ENCODE measurements at places on chromosomes 1 and 21. TPM values are rescaled to one million over a fixed set of nuclear protein-coding genes. Genes with fewer than 3 reads are reported as not detected.
A peak's percentile ranks its signal among the peaks of the same experiment; 100 is the strongest.

GRCh38 chr1:39159224-39160036, 45.1 kb upstream of the MACF1 start:
- H3K36me3 ChIP-seq = no peaks in the 10 kb centered on the region
- peak overlapping the region; percentile 36 for H3K4me3 ChIP-seq
- H3K27me3 ChIP-seq = no peaks in the 10 kb centered on the region
- DNase-seq = no peak
- peak overlapping the region; percentile 87 for H3K27ac ChIP-seq

DNA sequence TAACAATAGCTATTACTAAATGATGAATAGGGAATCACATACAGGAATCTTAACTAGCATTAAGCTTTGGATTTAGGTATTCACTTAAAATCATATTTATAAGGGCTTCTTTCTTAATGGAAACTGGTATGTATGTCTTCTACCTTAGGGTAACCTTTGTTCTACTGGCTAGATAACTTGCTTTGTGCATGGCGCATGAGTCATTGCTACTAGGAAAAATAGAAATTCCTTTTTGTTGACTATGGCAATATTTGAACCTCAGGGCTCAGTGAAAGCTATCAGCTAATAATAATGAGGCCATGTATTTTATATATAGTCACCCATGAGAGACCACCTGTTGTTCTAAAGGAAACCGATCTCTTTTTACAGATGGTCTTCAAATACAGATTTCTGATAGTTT, 72.5 kb downstream of the RPS6KC1 start:
- no peaks in the 10 kb centered on the region for H3K27me3 ChIP-seq
- H3K36me3 ChIP-seq = no peaks in the 10 kb centered on the region
- no peak overlapping the region for H3K4me3 ChIP-seq
- no peak for DNase-seq
- H3K4me1 ChIP-seq = peaks cover 7% of the 10 kb centered on the region
- no peak overlapping the region for H3K27ac ChIP-seq

GRCh38 chr21:39208624-39209333, 25.5 kb upstream of the PSMG1 start:
- DNase-seq = no peak
- H3K4me3 ChIP-seq = no peak overlapping the region
- H3K4me1 ChIP-seq = no peaks in the 10 kb centered on the region
- no peak overlapping the region for H3K27ac ChIP-seq
- no peaks in the 10 kb centered on the region for H3K27me3 ChIP-seq

GRCh38 chr21:46509741-46510502, 51.2 kb downstream of the DIP2A start:
- H3K4me3 ChIP-seq = no peak overlapping the region
- no peaks in the 10 kb centered on the region for H3K27me3 ChIP-seq
- H3K27ac ChIP-seq = no peak overlapping the region

DNA sequence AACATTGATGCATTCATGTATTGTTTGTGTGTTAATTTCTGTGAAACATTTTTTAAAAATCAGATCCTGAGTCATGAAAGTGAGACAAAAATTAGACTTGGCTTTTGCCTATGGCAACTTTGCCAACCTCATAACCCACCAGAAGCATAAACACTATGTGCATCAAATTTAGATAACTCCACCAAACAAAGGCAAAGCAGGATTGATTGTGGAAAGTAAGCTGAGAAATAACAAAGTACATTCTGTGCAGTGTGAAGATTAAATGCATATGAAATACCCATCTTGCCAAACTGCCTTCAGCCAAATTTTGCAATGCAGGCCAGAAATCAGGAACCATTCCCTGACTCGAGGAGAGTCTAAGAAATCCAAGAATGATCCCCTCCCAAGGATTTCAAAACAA, 493.4 kb downstream of the AJAP1 start:
- H3K36me3 ChIP-seq = no peaks in the 10 kb centered on the region
- no peak for DNase-seq
- H3K27me3 ChIP-seq = no peaks in the 10 kb centered on the region
- H3K27ac ChIP-seq = no peak overlapping the region

DNA sequence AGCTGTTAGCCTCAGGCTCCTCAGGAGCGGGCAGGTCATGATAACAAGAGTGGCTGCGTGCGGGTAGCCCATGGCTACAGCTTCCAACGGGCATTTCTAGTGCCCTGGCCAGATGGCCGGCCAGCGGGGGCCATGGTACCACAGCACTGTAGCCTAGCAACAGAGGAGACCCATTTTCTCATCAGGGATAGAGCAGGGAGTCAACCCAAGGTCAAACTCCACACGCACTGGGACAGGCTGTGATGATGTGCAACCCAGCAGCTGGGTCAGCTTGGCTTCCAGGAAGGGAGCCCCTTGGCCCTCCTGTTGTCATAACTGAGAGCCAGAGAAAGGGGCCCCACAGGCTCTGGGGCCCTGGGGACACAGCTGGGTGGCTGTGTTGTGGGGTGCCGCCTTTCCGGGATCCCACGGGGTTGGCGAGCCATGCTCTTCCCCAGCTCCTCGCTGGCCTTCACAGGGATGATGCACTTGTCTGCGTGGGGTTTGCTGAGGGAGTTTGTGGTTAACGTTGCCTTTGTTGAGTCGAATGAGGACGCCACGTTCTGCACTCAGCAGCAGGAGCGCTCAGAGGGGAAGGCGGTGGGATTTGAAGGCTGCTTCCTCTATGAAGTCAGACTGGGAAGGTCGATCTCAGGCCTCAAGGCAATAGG, 46.3 kb downstream of the COL18A1 start:
- H3K4me3 ChIP-seq = no peak overlapping the region
- no peak for DNase-seq
- H3K27ac ChIP-seq = no peak overlapping the region
- no peaks in the 10 kb centered on the region for H3K36me3 ChIP-seq
- H3K27me3 ChIP-seq = no peaks in the 10 kb centered on the region

The TNFRSF18 gene
- 8.1 TPM for total RNA-seq

The PATJ gene
- 98.0 TPM for total RNA-seq

The CCDC30 gene
- 18.0 TPM for total RNA-seq

The RUNX3 gene
- total RNA-seq = 7.9 TPM

All from kidney (tissue), 22 donors.